ENCODE measurements at places on chromosomes 11 and 22.

GRCh38 chr11:113701491-113701890 lies 4.6 kb downstream of the TMPRSS5 start:
- DNase-seq, result no peak

- no peak for DNase-seq
Measured at GRCh38 chr22:50304528-50305392, 2.7 kb downstream of the PLXNB2 start.

DNA sequence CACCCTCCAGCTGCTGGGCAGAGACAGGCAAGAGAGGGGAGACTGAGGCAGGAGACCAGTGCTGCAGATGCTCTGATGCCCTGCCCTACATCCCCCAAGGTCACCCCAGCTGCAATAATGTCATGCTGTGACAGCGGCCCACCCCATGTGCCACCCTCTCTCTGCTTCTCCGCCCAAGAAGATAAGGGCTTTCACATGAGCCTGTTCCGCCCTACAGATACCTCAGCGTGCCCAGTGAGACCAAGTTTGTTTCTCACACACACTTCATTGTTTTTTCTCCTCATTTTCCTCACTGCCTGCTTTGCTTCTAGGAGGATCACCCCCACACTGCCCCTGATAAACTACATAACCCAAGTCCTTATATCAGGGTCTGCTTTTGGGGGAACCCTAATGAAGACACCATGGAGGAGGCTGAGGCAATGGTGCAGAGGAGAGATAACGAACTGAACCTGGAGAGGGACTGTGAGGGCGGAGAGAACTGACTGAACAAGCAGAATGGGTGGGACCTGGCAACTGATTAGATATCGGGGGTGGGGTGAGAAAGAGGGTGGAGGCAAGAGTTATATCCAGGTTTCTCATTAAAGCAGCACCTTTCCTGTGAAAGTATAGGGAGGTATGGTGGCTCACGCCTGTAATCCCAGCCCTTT lies 37.5 kb upstream of the TSKU start:
- DNase-seq, result no peak

GRCh38 chr11:109490953-109491635 lies 69.1 kb downstream of the C11orf87 start:
- no peak for DNase-seq

- no peak for DNase-seq
Measured at GRCh38 chr11:132858223-132858622, 674.1 kb downstream of the OPCML start.

- DNase-seq, result no peak
Measured at GRCh38 chr11:134474070-134474860, 62.2 kb upstream of the B3GAT1 start.

- no peak for DNase-seq
Measured at GRCh38 chr11:70124321-70125000, 46.3 kb downstream of the ANO1 start.

DNA sequence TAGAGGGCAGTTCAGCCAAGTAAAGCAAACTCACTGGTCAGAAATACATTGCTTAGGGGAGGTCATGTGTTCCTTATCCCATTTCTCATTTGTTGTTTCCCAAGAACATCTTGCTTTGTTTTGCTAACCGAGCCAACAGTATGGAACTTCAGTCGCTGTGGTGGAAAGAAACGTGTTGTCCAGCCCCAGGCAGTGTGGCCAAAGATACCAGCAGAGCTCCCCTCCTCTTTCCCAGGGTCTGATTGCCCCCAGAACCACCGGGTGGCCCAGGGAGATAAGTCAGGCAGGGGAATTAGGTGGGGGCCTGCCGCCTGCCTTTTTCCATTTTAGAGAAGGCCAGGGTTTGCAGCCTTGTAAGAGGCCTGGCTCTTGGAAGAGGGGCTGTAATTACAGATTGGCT lies 98.7 kb upstream of the CRYBB3 start:
- no peak for DNase-seq

DNA sequence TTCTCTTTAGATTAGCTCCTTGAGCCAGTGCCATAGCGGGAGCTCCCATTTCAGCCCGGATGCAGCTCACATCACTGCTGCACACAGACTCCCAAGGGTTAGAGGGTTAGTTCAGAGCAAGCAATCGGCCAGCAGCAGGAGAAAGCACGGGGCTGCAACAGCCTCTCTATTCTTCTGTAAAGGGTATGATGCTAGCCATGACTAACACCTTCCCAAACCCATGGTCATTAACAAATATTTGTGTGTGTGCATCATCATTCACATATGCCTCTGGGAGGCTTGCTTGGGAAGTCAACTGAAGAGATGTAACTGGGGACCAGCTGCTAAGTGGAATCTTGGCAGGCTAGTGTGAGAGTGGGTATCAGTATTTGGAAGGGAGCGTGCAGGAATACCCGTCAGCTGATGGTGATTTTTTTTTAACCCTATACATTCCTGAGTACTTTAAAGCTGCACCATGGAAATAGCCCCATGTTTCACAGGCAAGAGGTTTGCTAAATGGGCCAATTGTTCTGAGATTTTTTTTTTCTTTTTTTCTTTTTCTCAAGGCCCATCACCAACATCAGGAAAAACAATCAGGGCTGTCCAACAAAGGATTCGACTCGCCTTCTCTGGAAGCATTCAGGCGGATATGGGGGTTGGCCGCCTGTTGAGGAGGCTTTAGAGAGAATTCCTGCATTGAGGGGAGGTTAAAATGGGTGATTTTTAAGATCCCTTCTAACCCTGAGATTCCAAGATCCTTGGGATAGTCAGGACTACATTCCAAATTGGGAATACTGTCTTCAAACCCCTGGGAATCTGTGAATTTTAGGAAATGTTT lies 33.2 kb upstream of the CCDC89 start:
- DNase-seq, result no peak

GRCh38 chr11:6431861-6432260 lies 8.9 kb downstream of the HPX start:
- DNase-seq, result no peak

DNA sequence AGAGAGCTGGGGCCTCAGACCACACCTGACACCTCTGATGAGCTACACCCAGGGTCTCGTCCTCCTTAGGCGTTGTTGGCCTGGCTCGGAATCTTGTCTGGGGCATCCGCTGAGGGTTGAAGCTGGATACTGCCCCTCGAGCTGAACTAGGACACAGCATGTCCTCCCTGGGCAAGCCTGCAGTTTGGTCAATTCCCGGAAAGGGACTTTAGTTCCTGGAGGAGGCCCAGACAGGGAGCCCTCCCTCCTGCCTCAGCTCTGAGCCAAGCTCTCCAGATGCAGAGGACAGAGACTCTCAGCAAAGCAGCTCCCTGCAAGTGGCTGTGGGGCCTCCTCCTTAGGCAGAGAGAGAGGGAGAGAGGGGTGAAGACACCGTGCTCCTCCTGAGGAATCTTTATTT lies 4.9 kb downstream of the APOL3 start:
- no peak for DNase-seq

- no peak for DNase-seq
Measured at GRCh38 chr11:35491231-35491871, 34.1 kb downstream of the PAMR1 start.

- DNase-seq, result no peak
Measured at GRCh38 chr11:46669711-46670139, 30.7 kb downstream of the ARHGAP1 start.

GRCh38 chr11:2651826-2652271 lies 47.9 kb downstream of the KCNQ1OT1 start:
- DNase-seq, result no peak

DNA sequence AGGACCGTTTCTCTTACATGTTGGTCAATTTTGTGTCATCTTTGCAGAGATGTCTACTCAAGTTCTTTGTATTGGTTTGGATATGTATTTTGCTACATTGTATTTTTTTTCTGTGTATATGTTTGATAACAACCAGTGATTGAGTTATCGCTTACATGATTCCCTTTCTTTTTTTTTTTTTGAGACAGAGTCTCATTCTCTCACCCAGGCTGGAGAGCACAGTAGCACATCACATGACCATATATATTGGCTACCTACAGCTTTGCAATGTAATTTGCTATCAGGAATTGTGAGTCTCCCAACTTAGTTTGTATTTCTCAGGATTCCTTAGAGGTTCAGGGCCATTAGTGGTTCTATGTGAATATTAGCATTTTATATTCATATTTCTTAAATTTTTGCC lies 59.5 kb downstream of the LRRC74B start:
- DNase-seq, result no peak

- no peak for DNase-seq
Measured at GRCh38 chr11:93348930-93349329, 18.4 kb downstream of the DEUP1 start.

- no peak for DNase-seq
Measured at GRCh38 chr11:44624761-44625221, 59.3 kb downstream of the CD82 start.

GRCh38 chr11:210122-210802 lies 2.8 kb downstream of the RIC8A start:
- DNase-seq, result no peak

DNA sequence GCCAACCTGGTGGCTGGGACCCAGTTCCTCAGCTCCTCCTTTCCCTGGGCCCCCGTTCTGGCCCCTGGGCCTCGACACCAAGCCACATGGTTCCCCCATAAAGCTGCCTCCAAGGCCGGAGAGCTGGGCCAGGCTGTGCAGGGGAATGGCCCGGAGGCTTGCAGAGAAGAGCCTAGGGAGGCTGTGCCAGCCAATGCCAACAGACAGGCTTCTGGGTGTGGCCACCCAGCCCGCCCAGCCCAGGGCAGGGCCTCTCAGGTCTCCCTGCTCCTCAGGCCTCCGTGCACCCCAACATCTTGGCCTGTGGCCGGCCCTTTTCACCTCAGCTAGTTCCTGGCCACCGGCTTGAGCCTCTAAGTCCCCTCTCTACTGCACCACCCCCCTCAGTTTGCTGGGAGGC lies 17.4 kb upstream of the FLRT1 start:
- no peak for DNase-seq

- no peak for DNase-seq
Measured at GRCh38 chr11:119192111-119192510, 6.8 kb downstream of the NHERF4 start.

DNA sequence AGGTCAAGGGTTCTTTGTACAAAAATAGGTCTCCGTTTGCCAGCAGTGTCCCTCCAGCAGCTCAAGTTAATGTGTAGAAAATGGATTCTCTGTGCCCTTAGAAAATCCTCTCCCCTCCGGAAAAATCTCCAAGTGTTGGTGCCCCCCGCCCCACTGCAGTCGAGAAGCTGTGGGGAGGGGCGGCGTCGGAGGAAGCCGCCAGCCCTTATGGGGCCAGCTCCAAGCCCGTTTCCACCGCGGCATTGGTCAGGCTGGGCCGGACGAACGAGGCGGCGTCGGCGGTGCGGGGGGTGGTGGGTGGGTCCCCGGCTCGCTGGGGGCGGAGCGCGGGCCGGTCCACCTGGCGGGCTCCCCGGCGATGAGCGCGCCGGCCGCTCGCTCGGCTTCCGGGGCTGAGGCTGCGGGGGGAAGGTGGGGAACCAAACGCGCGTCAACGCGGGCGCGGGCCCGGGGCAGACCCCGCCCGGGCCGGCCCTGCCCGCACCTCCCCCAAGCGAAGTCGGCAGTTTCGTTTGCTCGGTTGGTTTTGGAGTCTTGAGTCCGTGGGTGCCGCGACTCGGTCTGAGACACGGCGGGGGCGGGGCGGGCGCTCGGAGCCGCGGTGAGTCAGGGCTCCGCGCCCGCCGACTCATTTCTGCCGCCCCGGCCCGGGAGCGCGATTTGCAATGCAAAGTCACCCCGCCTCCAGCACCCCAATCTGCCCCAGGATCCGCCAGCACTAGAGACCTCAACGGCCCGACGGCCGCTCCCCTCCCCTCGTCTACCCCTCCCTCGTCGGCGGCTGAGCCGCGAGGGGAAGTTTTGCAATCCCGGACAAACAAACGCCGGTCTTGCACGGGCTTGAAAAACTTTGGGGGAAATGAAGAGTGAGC lies 1.4 kb downstream of the ASCL2 start:
- peak; percentile 50 for DNase-seq

DNA sequence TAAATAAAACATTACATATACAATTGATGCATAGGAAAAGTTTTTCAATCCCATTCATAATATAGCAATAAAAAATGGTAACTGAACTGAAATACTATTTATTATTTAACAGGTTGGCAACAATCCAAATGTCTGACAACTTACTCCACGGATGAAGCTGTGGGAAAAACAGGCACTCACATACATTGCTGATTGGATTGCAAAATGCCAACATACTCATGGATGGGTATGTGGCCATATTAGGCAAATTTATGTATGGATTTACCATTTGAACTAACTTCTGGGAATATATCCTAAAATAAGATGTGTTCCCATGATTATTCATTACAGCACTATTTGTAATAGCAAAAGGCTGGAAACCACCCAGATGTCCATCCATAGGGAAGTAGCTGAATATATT lies 3.2 kb upstream of the BIRC2 start:
- no peak for DNase-seq

DNA sequence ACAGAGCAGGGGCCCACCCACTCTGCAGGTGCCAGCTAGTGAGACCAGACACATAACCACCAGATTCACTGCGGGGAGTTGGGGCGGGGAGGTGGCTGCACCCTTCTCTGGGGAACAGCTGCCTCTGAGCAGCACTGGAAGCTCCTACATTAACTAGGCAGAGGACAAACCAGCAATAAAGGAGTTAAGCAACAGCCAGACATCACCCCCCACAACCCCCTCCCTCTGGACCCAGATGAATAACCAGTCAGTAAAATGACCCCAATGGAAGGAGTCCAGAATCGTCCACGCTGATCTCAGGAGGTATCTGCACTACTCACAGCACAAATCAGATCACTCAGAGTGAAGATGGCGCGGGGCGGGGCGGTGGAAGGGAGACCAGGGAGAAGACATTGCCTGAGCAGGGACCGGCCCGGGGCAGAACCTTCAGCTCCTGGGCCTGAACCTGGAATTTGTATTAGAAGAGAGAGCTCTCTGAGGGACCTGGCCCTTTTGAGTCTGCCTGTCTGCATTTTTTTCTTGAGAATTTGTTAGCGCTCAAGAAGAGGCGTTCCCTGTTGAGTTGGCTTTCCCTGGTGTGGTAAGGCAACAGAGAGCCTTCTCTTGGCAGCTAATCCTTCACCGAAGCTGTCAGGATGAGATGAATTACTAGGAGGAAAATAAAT lies 125.5 kb upstream of the NCAM1 start:
- no peak for DNase-seq

- DNase-seq, result no peak
Measured at GRCh38 chr11:102640946-102641345, 15.8 kb upstream of the MMP20 start.

DNA sequence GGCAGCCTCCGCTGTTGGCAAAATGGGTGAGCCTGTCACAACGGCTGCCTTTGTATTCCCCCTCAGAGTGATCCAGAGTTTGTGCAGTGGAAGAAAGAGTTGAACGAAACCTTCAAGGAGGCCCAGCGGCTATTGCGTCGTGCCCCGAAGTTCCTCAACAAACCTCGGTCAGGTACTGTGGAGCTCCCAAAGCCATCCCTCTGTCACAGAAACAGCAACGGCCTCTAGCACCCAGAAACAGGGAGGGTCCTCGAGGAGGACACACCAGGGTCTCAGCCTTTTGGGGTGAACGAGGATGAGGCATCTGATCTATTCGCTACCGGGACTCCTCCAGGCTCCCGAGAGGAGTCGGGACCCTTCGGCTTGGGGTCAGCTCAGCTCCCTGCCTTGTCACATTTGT lies 19.8 kb upstream of the MYO18B start:
- no peak for DNase-seq

DNA sequence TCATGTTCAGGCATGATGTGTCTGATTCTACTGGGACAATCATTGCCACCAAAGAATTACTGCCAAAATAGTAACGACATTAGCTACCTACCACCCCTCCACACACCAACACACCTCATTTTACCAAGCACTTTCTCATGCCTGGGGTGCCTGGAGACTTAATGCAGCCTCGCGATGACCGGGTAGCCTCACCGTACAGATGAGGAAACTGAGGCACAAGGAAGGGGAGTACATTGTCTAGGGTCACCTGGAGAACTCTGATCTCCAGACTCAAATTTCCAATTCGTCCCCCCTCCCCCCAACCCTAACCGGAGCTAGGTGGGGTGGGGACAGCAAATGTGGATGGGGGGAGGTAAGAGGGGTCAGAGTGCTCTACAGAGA lies 2.7 kb upstream of the RTN4RL2 start:
- no peak for DNase-seq
